ENCODE measurements at places on chromosomes 5 and 9. TPM values are rescaled to one million over a fixed set of nuclear protein-coding genes. Genes with fewer than 3 reads are reported as not detected.

DNA sequence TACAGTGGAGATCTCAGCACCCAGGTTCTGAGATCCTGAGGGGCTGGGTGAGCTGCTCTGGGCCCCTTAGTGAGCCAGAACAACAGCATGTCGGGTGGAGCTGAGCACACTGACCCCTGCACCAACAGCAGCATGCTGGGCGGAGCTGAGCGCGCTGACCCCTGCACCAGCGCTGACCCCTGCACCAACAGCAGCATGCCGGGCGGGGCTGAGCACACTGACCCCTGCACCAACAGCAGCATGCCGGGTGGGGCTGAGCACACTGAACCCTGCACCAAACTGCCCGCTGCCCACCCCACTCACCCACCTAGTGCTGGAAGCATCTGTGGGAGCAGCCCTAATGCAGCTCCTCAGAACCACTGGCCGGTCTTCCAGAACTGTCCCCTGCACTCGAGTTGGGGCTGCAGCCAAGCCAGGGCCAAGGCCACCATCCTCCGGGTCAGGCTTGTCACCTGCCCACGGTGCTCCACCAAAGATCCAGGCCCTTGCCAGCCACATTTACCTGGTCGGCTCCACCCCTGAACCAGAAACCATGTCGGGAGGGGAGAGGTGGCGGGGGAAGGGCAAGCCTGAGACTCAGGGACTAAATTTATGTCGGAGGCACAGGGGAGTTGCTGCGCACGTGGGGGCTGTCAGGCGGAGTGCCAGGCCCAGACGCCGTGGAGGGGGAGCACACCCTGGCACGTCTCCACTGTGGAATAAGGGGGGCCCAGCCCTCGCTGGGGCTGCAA, 80.3 kb downstream of the ADAMTS2 start:
- no peaks in the 10 kb centered on the region for H3K36me3 ChIP-seq
- no peak overlapping the region for H3K27ac ChIP-seq
- no peaks in the 10 kb centered on the region for H3K4me1 ChIP-seq

GRCh38 chr5:9775339-9775738, 145.2 kb upstream of the TAS2R1 start:
- no peak overlapping the region for H3K27ac ChIP-seq
- H3K27me3 ChIP-seq, result no peaks in the 10 kb centered on the region
- H3K36me3 ChIP-seq, result no peaks in the 10 kb centered on the region
- H3K4me1 ChIP-seq, result no peaks in the 10 kb centered on the region
- H3K4me3 ChIP-seq, result no peak overlapping the region

DNA sequence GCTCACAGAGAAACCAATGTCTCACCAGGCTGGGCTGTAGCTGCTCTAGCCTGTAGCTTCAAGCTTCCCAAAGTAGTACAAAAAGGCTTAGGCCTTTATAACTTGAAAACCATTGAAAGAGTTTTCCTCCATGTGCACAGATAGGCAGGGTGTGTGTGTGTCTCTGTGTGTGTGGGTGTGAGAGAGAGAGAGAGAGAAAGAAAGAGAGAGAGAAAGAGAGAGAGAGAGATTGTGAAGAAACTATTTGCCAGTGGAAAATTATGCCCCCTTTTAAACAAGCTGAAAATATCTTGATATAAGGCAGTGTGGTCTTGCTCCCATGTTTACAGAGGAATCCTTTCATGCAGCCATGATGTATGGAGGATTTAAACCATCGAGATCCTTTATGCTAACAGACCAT, 17.9 kb upstream of the GDNF start:
- H3K27ac ChIP-seq, result no peak overlapping the region
- no peaks in the 10 kb centered on the region for H3K36me3 ChIP-seq
- H3K27me3 ChIP-seq, result peaks cover 1% of the 10 kb centered on the region
- H3K4me3 ChIP-seq, result no peak overlapping the region
- no peak for DNase-seq

DNA sequence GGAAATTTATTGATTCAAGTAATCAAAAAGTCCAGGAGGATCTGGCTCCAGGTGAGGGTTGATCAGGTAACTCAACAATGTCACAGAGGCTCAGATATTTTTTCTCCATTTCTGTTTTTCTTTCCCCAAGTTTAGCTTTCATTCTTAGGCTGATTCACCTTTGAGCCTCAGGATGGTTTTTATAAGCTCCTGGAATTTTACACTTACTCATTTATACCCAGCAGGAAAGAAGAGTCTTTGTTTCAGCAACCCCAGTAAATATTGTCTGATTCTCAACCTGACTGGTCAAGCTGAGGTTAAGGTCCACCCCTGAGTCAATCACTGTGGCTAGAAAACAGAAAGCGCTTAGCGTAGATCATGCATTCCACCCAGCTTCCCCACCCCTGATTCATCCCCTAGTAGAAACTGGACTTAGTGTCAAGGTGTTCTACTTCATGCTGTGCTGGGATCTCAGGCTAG, 500.6 kb downstream of the KIF4B start:
- H3K27me3 ChIP-seq, result no peaks in the 10 kb centered on the region
- no peaks in the 10 kb centered on the region for H3K36me3 ChIP-seq
- no peaks in the 10 kb centered on the region for H3K4me1 ChIP-seq
- H3K27ac ChIP-seq, result no peak overlapping the region
- no peak for DNase-seq
- H3K4me3 ChIP-seq, result no peak overlapping the region

PDCD1LG2 gene
- total RNA-seq, result 2.0 TPM

LCN15 gene
- not detected for total RNA-seq

TXN gene
- total RNA-seq, result 539 TPM

IFNA10 gene
- not detected for total RNA-seq

All from activated T-helper 2 cell treated with anti-CD3 and anti-CD28 coated beads, Interferon-gamma antibody, Interleukin-2, Interleukin-4, amounts not matched to agents 10 μg/mL and 5 μg/mL and 100 μg/mL, durations not matched to agents 14 hours and 24 hours and 36 hours (primary cell).